ENCODE measurements at places on chromosomes 4 and X.

DNA sequence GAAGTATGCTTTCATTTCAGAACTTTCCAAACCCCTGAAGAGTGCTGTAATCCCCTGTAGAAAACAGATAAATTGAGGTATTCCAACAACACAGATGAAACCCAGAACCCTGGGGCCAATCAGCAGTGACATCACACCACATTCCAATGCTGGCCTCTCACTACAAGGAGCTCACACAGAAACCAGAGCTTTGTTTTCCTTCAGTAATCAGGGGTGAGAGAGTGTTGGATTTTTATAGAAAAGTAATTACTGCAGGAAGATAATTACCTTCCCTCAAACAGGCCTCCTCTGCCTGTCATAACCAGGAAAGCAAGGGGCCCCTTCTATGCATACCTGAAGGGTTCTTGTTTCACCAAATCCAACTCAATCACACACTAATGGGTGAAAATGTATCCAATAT lies 246.2 kb downstream of the SCFD2 start:
- peak; percentile 80 for DNase-seq

DNA sequence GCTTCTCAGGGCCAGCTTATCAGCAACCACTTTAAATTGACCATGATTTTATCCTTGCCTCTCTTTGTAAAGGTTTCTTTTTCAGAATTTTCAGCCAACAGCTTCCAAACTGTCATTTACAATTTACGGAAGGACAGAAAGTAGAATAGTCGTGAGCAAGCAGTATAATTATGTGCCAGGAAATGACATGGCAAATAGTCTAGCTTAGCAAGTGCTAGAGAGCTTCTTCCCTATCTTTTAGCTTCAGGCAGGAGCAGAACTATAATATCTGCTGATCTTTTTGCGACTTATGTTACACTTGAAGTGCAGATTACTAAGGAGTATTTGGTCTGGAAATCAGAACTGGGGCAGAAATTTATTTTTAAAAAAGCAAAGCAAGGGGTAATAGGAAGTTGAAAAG lies 123.0 kb upstream of the AP1S2 start:
- no peak for DNase-seq

GRCh38 chr4:1172971-1173757 lies 781 bp upstream of the SPON2 start:
- DNase-seq = peak; percentile 54

DNA sequence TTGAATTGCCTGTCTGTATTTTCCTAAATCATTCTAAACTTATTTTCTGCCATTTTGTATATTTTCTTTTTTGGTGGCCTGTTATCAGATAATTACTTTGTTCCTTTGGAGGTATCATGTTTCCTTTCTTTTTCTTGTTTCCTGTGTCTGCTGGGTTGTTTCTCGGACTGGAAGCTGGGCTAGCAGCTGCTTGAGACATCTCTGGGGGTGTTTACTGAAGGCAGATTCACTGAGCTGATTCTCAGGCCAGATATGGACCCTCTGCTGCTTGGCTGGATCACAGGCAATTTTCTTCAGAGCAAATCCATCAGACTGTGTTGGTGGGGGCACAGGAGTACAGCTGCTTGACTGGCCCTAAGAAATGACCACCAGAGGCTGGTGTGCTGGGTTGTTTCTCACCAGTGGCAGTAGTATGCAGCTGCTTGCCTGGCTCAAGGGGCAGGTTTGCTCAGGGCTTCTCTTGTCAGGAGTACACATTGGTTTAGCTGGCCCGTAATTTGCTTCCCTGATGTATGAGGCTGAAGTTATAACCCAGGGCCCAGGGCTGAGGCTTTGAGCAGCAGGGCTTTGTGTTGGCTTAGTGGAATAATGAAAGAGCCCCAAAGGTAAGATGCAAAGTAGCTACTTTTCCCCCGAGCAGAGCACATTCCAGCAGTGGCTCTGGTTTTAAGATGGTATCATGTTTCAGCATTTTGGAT lies 680.6 kb downstream of the TECRL start:
- DNase-seq = peak; percentile 2

DNA sequence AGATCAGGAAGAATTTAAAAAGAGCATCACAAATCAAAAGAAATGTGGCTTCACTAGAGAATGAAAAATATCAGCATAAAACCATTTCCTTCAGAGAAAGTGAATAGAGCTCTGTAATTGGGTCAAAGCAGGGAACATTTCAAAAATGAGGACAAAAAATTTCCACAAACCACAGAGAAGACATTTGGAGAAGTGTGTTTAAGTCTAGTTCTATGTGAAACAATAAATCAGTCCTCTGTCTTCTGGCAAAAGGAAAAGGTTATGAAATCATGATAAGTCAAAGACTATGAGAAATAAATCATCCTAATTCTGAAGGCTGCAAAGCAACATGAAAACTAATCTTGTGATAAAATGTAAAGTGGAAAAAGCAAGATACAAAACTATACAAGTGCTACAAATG lies 27.9 kb downstream of the SMPX start:
- DNase-seq = no peak

DNA sequence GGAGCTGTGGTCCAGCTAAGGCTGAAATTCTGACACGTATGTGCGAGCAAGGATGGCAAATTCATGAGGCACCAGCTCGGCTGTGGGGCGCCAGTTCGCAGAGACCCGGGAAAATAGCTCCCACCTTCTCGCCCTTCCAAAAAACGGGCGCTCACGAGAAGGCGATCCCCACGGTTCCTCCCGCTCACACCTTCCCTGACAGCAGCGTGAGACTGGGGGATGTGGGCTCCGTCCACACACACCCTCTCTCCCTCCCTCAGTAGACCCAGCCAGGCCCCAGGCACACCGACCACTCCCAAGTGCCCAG lies 584 bp downstream of the GPC3 start:
- DNase-seq = no peak

- peak; percentile 1 for DNase-seq
These were observed 7.5 kb upstream of the PTCHD1 start for GRCh38 chrX:23327104-23327503.

- DNase-seq = no peak
These were observed 315.8 kb downstream of the RAB28 start for GRCh38 chr4:13168326-13168725.
